K562 (cell line): ENCODE measurements at places on chromosomes 4 and X. TPM values are rescaled to one million over a fixed set of nuclear protein-coding genes. Genes with fewer than 3 reads are reported as not detected.

GRCh38 chr4:175622887-175623286 is 189.2 kb downstream of the GPM6A start:
- H3K4me3 ChIP-seq: no peak overlapping the region
- no peaks in the 10 kb centered on the region for H3K4me1 ChIP-seq
- H3K36me3 ChIP-seq: no peaks in the 10 kb centered on the region
- H3K27me3 ChIP-seq: no peaks in the 10 kb centered on the region
- no peak for DNase-seq
- H3K27ac ChIP-seq: no peak overlapping the region

- DNase-seq: no peak
- H3K27ac ChIP-seq: no peak overlapping the region
- no peaks in the 10 kb centered on the region for H3K36me3 ChIP-seq
- no peaks in the 10 kb centered on the region; the same call in 2 of the 3 replicates for H3K27me3 ChIP-seq
- H3K4me1 ChIP-seq: no peaks in the 10 kb centered on the region
- no peak overlapping the region for H3K4me3 ChIP-seq
Observed at GRCh38 chr4:77631276-77631675, 25.7 kb downstream of the CXCL13 start.

GRCh38 chr4:53147197-53147596 is 218.7 kb downstream of the SCFD2 start:
- H3K27ac ChIP-seq: no peak overlapping the region
- no peak for DNase-seq
- H3K4me1 ChIP-seq: no peaks in the 10 kb centered on the region; the same call in 2 of the 3 replicates
- no peaks in the 10 kb centered on the region for H3K27me3 ChIP-seq

GRCh38 chrX:66399273-66399672 is 235.2 kb downstream of the HEPH start:
- no peaks in the 10 kb centered on the region for H3K36me3 ChIP-seq
- no peak overlapping the region for H3K4me3 ChIP-seq
- H3K4me1 ChIP-seq: no peaks in the 10 kb centered on the region
- no peaks in the 10 kb centered on the region for H3K27me3 ChIP-seq
- DNase-seq: no peak

DNA sequence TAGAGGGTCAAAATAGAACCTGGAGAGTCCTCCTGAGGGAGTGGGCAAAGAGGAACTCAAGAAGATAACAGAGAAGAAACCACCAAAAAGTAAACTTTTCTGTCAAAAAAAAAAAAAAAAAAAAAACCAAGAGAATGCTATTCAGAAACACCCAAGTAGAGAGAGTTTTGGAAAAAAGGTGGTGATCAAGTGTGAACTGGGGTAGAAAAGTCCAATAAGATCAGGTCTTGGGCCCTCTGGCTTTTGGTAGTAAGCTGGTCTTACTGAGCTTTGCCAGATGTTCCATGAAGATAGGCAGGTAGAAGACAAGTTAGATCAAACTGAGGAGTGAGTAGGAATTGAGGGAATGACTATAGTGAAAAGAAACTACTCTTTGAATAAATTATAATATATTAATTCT is 167.5 kb downstream of the COL25A1 start:
- H3K27ac ChIP-seq: peak overlapping the region; percentile 51; the same call in 2 of the 3 replicates
- H3K36me3 ChIP-seq: no peaks in the 10 kb centered on the region
- H3K4me1 ChIP-seq: peaks cover 8% of the 10 kb centered on the region
- H3K4me3 ChIP-seq: no peak overlapping the region
- H3K27me3 ChIP-seq: no peaks in the 10 kb centered on the region
- peak; percentile 26 for DNase-seq

DNA sequence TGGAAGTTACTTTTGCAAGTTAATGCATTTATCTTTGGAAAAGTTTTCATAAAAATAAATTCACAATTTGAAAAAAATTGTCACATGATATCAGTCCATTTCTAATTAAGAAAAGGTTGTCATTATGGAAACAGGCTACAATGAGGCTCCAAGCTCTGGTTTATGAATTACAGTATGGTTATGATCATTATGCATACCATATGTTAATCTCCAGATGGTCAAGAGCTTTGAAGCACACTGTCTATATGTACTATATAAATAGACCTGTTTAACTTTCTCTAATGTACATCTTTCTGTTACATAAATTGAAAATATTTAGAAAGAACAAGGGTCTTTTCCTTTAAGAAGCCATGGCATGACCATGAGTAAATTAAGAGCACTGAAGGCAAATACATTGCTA is 2338.8 kb downstream of the PCDH7 start:
- H3K27me3 ChIP-seq: no peaks in the 10 kb centered on the region
- H3K27ac ChIP-seq: no peak overlapping the region
- H3K36me3 ChIP-seq: no peaks in the 10 kb centered on the region
- no peak overlapping the region for H3K4me3 ChIP-seq

DNA sequence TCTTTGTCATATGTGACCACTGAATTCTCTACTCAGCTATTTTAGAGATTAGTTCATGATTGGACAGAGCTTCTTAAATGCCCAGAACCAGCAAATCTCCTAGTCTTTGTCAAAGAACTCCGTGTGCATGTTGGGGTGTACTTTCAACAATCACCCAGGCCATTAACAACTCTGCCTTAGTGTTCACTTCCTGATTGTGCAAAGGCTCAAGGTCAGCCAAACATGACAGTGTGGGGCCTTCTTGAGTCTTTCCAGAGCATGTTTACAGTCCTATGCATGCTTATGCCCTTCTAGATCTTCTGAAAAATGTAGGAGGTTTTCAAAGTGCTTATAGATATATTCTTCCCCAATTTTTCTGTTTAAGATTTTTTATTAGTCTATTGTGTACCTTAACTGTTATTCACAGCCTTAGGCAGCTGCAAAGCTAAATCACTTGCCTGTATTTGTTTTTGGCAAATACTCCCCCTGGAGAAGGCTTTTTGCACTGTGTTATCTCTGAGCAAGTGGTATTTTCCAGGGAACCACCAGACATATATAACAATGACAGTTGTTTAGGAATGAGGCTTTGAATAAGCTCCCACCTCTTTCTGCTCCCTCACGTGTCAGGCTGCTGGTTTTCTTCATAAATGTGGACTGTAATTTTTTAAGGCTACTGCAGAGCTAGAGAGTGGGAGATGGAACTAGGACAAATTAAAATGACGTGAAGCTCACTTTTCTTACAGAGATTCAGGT is 24.0 kb upstream of the DRP2 start:
- H3K27me3 ChIP-seq: no peaks in the 10 kb centered on the region
- no peak overlapping the region for H3K27ac ChIP-seq
- H3K4me1 ChIP-seq: no peaks in the 10 kb centered on the region; the same call in 2 of the 3 replicates

The MAGEA11 gene
- polyA plus RNA-seq: not detected in 2 replicates

DNA sequence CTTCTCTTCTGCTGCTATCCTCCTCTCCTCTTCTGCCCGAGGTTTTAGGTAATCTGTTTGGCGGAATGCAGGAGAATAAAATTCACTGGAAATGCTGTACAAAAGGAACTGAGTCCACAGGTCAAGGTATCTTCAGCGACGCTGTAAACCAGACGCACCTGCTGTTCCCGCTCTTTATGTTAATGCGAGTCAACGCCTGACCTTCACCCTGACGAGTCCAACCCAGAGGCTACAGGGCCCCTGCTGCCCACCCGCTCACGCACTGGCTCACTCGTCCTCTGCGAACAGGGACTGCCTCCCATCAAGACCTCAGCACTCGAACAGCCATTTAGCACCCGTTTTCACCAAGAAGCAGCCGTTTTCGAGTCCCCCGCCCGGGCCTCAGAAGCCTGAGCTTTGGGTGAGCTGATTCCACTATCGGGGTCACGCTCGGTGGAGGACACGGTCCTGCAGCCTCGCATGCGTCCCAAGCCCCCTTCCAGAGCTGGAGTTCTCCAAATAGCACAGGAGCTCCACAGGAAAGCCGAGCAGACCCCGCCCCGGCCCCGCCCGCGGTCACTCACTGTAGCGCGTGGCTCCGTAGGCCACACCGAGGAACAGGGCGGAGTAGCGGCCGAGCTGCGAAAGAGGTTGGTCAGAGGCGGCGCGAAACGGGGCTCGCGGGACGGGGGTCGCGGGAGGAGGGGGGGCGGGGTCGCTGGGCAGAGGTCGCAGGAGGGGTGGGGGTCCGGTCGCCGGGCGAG is 556 bp downstream of the ATP5ME start:
- peaks cover 32% of the 10 kb centered on the region for H3K36me3 ChIP-seq
- DNase-seq: peak; percentile 64
- H3K4me1 ChIP-seq: peaks cover 9% of the 10 kb centered on the region
- peak overlapping the region; percentile 91 for H3K27ac ChIP-seq
- peak overlapping the region; percentile 97 for H3K4me3 ChIP-seq

The EPGN gene
- not detected in 2 replicates for polyA plus RNA-seq

The MAGEE1 gene
- polyA plus RNA-seq: not detected in 2 replicates

GRCh38 chrX:153416781-153417450 is 5.6 kb downstream of the ZFP92 start:
- H3K27ac ChIP-seq: peak overlapping the region; percentile 47; the same call in 1 of the 3 replicates
- DNase-seq: peak; percentile 63
- H3K4me1 ChIP-seq: peaks cover 15% of the 10 kb centered on the region
- H3K27me3 ChIP-seq: no peaks in the 10 kb centered on the region

DNA sequence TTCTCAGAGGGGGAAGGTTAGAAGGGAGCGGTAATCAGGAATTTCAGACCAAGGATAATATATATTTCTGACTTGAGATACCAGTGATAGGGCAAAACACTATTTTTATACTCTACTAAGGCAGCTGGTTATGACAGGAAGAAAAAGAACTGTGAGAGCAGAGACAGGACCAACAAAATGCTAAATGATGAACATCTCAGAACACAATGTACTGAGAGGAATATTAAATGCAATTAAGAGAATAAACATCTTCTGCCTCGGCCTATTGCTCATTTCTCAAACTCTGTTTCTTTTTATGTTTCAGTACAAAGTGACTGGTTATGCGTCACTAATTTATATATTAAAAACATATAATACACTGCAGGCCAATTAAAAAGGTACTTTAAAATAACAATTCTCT is 122.0 kb upstream of the RLIM start:
- no peak for DNase-seq
- no peak overlapping the region for H3K4me3 ChIP-seq
- no peaks in the 10 kb centered on the region for H3K4me1 ChIP-seq
- H3K27ac ChIP-seq: no peak overlapping the region
- H3K36me3 ChIP-seq: no peaks in the 10 kb centered on the region

The DCHS2 gene
- polyA plus RNA-seq: 4.6 TPM in 2 replicates

- H3K4me1 ChIP-seq: no peaks in the 10 kb centered on the region
- no peak overlapping the region for H3K27ac ChIP-seq
- DNase-seq: no peak
- no peaks in the 10 kb centered on the region for H3K36me3 ChIP-seq
- no peak overlapping the region for H3K4me3 ChIP-seq
Observed at GRCh38 chr4:144504883-144505282, 141.1 kb upstream of the HHIP start.

The FGF13 gene
- 33.5 and 36.1 TPM in 2 replicates for polyA plus RNA-seq

DNA sequence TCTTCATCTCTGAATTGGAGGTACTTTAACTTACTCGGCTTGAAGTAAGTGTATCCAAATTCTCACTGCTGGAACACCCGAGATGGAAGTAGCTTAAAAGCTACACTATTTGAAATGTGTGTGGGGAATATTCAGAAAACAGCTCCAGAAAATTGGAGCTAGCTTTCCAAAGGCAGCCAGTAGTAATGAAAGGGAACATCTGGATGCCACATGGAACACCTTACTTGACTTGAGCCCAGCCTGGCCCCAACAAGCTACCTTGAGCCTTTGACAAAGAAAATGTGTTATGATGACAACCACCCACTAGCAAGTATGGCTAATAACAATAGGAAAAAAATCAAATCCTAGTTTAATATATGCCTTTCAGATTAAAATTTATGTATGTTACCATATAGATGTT is 161.5 kb downstream of the PRDM5 start:
- no peaks in the 10 kb centered on the region for H3K4me1 ChIP-seq
- no peak overlapping the region for H3K27ac ChIP-seq
- H3K36me3 ChIP-seq: no peaks in the 10 kb centered on the region
- no peaks in the 10 kb centered on the region for H3K27me3 ChIP-seq
- H3K4me3 ChIP-seq: no peak overlapping the region

GRCh38 chrX:30762755-30763154 is 109.5 kb downstream of the GK start:
- H3K27me3 ChIP-seq: no peaks in the 10 kb centered on the region; the same call in 1 of the 2 replicates
- H3K4me3 ChIP-seq: no peak overlapping the region
- no peaks in the 10 kb centered on the region for H3K36me3 ChIP-seq
- DNase-seq: no peak

DNA sequence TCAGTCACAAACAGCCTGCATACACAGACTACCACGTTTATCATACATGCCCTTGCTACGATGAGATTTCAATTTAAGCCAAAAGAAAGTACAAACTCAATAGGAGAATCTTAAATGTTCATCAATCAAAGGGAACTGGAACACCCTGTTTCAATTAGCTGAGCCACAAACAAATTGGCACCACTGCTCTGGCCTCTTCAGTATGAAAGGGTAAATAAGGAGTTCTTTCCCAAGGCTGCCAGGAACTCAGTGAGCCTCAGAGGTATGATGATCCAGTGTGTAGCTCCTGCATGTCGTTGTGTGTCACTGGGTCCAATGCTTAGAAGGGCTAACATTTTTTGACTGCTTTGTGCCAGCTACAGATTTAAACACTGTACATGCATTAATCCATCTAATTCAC is 5.4 kb downstream of the RNF150 start:
- no peak overlapping the region for H3K27ac ChIP-seq
- H3K36me3 ChIP-seq: no peaks in the 10 kb centered on the region
- peaks cover 1% of the 10 kb centered on the region; the same call in 1 of the 2 replicates for H3K4me1 ChIP-seq
- no peaks in the 10 kb centered on the region for H3K27me3 ChIP-seq

- H3K27me3 ChIP-seq: no peaks in the 10 kb centered on the region; the same call in 1 of the 2 replicates
- H3K27ac ChIP-seq: no peak overlapping the region
- DNase-seq: no peak
- no peak overlapping the region for H3K4me3 ChIP-seq
Observed at GRCh38 chr4:39390603-39391002, 16.1 kb upstream of the KLB start.

DNA sequence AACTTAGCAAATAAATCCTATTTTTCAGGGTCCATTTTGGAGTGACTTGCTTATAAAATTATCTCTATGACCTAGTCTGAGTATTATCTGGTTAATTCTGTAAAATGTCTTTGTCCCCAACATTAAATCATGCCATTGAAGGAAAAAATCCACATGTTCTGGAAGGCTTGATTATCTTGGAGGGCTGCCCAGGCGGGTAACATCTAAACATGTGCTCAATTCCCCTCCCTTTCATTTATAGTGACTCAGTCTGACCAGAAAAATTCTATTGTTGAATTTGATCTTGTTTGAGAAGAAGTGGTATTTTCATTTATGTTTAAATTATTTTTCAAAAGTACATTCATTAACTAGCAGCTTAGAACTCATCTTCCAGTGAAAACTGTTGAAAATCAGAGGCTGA is 55.4 kb upstream of the SLC10A7 start:
- DNase-seq: no peak
- peaks cover 4% of the 10 kb centered on the region; the same call in 1 of the 2 replicates for H3K27me3 ChIP-seq
- no peak overlapping the region for H3K27ac ChIP-seq
- no peaks in the 10 kb centered on the region for H3K36me3 ChIP-seq

DNA sequence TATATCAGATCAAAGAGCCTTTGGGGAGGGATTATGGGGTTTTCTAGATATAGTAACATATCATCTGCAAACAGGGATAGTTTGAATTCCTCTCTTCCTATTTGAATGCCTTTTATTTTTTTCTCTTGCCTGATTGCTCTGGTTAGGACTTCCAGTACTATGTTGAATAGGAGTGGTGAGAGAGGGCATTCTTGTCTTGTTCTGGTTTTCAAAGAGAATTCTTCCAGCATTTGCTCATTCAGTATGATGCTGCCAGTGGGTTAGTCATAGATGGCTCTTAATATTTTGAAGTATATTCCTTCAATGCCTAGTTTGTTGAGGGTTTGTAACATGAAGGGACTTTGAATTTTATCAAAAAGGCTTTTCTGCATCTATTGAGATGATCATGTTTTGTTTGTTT is 25.6 kb upstream of the ABCB7 start:
- no peaks in the 10 kb centered on the region for H3K27me3 ChIP-seq
- DNase-seq: no peak
- H3K27ac ChIP-seq: no peak overlapping the region
- no peak overlapping the region for H3K4me3 ChIP-seq
